ENCODE measurements at places on chromosomes 6 and 20.

DNA sequence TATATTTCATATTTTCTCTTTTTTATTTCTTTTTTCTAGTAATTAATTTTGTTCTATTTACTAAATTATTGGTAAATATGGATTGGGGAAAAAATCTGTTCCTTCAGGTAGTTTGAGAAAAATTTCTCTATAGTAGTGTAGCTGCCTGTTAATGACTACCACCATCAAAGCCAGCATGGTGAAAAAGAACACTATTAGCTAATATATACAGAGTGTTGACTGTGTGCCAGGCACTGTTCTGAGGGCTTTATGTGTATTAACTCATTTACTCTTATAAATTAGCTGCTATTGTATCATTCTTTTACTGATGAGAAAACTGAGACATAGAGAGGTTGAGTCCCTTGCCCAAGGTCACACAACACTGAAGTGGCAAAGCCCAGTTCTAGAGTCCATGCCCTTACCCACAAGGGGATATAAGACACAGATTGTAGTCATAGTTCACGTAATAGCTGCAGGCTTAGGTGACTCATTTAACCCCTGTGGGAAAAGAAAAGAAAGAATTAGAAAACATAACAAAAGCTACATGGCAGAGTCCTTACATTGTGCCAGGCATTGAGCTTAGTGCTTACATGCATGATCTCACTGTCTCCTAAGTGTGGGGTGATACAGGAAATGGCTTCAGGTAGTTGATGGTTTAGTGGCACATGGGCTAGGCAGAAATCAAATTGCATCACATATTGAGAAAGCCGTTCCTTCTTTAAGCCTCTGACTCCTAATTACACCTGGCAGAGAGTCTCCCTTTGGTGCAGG, 12.2 kb upstream of the AKIRIN2 start:
- no peak for DNase-seq

GRCh38 chr20:48247961-48248360, 462.7 kb upstream of the SULF2 start:
- no peak for DNase-seq

GRCh38 chr20:62476056-62476838, 452 bp upstream of the GATA5 start:
- DNase-seq = no peak

DNA sequence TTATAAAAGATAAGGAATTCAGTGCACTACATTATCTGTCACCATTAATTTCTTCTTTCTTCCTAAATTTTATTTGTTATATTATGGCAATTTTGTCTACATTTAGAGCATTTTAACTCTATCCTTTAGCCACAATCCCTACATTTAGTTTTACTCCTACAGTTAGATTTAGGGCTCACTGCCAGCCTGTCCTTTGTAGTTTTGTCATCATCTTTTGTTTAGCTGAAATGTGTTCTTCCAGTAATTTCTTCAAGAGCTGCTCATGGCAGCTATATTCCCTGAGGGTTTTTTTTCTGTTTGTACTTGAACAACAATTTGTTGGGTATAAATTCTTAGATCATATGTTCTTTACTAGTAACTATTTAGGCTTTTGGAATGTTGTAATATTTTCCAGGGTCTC, 72.7 kb upstream of the B3GAT2 start:
- DNase-seq = no peak

GRCh38 chr6:138001750-138002349, 105.4 kb downstream of the PERP start:
- DNase-seq = peak; percentile 92

GRCh38 chr20:64079273-64080012, at the start of gene RGS19:
Gene RGS19 (minus strand): TSS chr20:64079518. CDS start chr20:64076886, 2,632 bp downstream.
- DNase-seq = peak; percentile 64

GRCh38 chr20:12435268-12435667, 517.6 kb downstream of the BTBD3 start:
- no peak for DNase-seq

DNA sequence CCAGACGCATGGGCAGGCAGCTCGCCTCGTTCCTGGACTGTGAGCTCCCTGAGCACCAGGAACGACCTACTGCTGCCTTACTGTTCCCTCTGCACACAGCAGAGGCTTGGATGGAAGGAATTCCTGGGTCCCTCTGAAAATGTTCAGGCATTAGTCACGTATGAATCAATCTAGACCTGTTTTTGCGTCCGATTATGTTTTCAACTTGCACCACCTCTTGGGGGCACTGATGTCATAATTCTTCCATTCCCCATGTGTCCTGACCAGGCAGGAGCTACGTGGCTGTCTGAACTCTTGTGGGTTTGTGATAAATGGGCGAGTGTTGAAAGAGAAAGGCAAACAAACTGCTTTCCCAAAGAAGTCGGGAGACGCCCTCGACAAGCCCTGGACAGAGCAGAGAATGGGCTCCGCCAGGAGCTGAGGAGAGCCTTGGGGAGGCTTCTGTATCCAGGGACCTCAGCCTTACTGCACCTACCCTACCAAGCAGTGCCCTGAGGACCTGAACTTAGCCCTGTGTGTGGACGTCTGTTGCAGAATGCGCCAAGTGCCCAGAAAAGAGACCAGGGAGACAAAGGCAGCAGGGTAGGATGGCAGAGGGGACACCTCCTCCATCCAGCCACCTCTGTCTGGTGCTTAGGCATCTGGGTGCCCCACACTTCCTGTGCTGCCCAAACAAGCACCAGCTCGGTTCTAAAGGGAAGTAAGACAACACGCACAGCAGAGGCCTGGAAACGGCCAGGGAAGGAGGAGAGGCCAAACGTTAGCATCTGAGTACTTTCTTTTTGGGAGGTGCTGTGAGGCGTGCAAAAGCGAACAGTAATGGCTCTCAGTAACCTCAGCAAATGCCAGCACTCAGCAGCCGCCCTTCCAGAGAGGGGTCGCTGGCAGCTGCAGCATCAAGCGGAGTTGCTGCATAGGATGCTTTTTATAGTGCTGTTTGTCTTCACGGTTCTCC, 124.2 kb downstream of the LY86 start:
- no peak for DNase-seq

DNA sequence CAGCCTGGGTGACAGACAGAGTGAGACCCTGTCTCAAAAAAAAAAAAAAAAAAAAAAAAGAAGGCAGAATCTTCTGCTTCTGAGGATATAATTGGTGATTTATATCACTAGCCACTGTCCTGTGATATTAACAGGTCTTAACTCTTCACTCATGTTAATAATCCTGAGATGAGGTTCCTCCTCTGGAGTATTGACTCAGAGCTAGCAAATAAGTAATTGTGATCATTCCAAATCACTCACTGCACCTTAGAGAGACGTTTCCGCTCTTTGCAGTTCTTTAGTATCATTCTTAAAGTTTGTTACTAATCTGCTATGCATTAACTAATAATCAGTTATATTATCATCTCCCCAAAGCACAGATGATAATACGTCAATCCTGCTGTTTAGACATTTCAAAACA, 41.6 kb upstream of the NOX3 start:
- no peak for DNase-seq

- no peak for DNase-seq
Observed at GRCh38 chr20:13507646-13508045, 131.1 kb downstream of the TASP1 start.
